ENCODE measurements at places on chromosomes 3 and 15. TPM values are rescaled to one million over a fixed set of nuclear protein-coding genes. Genes with fewer than 3 reads are reported as not detected.

DNA sequence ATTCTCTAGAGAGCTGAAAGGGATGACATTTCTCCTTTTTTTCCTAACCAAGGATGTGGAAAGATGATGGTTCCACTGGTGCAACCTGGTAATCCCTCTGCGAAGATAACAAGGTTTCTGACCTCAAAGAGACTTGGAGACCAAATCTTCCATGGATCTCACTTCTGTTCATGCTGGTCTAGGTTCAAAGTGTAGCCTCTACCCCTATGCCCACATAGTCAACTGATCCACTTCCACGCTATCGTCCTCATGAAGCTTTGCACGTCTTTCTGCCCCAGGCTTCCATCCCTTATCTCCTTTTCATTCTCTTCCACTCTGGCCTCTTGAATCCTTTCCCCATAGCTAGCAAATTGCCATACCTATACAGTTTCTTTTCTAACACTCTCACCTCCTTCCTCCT, 8.8 kb upstream of the MED12L start:
- no peaks in the 10 kb centered on the region for H3K27me3 ChIP-seq
- H3K36me3 ChIP-seq, result no peaks in the 10 kb centered on the region
- no peak overlapping the region for H3K4me3 ChIP-seq
- DNase-seq, result no peak

GRCh38 chr3:28947061-28947460, 333.8 kb upstream of the RBMS3 start:
- no peaks in the 10 kb centered on the region for H3K4me1 ChIP-seq
- no peak overlapping the region for H3K27ac ChIP-seq
- H3K4me3 ChIP-seq, result no peak overlapping the region
- H3K36me3 ChIP-seq, result no peaks in the 10 kb centered on the region
- DNase-seq, result no peak

DNA sequence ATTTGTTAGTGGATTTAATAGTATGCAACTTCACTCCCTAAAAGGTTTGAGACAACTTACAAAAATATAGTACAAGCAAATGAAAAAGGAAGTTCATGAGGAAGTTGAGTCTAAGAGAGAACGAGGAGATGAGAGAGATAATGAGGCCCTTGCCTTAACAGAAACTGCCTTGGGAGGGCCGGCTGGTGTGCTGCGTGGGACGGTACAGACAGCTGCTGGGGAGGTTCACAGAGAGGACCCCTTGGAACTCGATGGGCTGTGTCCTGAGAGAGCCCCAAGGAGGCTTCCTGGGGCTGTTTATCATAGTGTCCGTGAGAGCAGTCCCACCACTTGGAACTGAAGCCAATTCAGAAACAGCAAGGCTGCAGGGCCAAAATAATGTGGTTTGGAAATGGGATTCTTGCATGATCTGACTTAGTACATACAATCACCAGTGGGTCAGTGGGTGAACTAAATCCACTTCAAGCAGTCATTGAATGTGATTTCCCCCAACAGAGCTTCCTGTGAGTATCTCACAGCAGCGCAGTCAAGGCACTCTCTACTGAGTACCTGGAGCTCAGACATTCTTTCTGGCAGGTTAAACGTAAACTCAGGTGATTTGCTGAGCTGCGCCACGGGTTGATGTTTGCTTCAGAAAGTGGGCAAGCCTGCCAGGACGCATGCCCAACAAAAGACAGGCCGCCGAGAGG, 90.8 kb downstream of the CRTC3 start:
- H3K4me3 ChIP-seq, result no peak overlapping the region
- no peak for DNase-seq
- H3K27ac ChIP-seq, result no peak overlapping the region
- no peaks in the 10 kb centered on the region for H3K27me3 ChIP-seq

DNA sequence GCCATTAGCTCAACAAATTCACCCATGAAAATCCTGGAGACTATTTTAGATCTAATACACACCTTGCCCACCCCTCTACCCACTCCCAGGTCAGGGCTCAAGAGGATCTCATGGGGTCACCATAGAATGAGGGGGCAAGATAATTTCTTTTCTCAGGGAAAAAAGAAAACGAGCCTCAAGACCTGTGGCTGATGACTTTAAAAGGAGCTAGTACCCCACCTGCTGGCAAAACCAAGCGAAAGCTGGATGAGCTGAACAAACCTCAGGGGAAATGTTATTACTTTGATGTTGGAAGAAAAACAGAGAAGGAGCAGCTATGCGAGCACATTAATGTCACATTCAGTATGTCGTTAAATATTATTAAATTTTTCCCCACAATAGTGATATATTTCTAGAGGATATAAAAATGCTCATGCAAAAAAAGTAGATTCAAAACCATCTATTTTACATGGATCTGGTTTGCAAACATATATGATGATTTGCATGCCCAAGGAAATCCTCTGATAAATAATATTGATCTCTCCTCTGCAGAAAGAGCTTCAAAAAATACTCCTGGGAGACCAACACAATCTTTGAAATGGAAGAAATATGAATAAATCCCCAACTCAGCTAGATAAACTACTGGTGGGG, 37.7 kb downstream of the PLD1 start:
- H3K36me3 ChIP-seq, result no peaks in the 10 kb centered on the region
- DNase-seq, result peak; percentile 73
- no peaks in the 10 kb centered on the region for H3K27me3 ChIP-seq
- H3K4me1 ChIP-seq, result no peaks in the 10 kb centered on the region
- no peak overlapping the region for H3K4me3 ChIP-seq

- peaks cover 12% of the 10 kb centered on the region for H3K4me1 ChIP-seq
- no peak overlapping the region for H3K4me3 ChIP-seq
- no peak overlapping the region for H3K27ac ChIP-seq
- DNase-seq, result no peak
- H3K27me3 ChIP-seq, result no peaks in the 10 kb centered on the region
These were observed 135.0 kb upstream of the DPH6 start for GRCh38 chr15:35680951-35681350.

- H3K27ac ChIP-seq, result no peak overlapping the region
- H3K27me3 ChIP-seq, result no peaks in the 10 kb centered on the region
- DNase-seq, result no peak
- no peak overlapping the region for H3K4me3 ChIP-seq
These were observed 4.5 kb upstream of the USP19 start for GRCh38 chr3:49124991-49125670.

DNA sequence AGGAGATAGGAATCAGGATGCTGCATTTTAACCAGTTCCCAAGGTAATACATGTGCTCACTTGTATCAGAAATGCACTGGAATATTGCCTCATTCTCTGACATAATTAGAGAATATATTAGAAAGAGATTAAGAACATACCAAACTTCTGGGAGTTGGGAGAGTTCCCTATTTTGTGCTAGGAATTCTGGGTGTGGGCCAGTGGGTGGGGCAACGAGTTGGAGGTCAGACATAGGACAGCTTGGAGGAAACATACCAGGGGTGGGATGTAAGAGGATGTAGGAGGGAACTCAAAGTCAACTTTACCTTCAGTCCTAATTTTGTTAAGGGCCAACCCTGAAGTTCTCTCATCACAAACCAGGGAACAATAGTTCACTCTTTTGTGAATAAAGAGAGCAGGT, 83.6 kb downstream of the SLC7A14 start:
- H3K27ac ChIP-seq, result no peak overlapping the region
- H3K27me3 ChIP-seq, result no peaks in the 10 kb centered on the region
- DNase-seq, result no peak
- no peaks in the 10 kb centered on the region for H3K36me3 ChIP-seq
- H3K4me3 ChIP-seq, result no peak overlapping the region

GRCh38 chr3:122921791-122922651, 105.5 kb downstream of the SEMA5B start:
- peak overlapping the region; percentile 48 for H3K4me3 ChIP-seq
- H3K36me3 ChIP-seq, result no peaks in the 10 kb centered on the region
- peaks cover 35% of the 10 kb centered on the region for H3K27me3 ChIP-seq
- DNase-seq, result peak; percentile 78

DNA sequence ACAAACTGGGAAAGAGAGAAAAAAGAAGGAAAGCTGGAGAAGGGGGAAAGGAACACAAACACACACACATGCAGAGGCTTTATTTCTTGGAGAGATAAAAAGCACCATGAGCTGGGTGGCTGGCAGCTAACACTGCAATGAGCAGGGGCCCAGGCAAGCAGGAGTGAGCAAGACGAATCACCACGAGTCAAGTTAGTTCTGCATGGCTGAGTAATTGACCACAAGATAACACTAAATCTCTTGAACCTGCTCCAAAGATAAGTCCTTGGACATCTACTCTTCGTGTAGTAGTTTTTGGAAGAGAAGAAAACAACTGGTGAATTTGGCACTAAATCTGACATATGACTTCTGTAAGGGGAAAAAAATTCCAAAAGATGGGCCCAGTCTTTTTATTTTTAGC, 100.9 kb downstream of the MYO5A start:
- H3K36me3 ChIP-seq, result no peaks in the 10 kb centered on the region
- H3K27ac ChIP-seq, result no peak overlapping the region
- DNase-seq, result peak; percentile 53
- no peaks in the 10 kb centered on the region for H3K27me3 ChIP-seq
- H3K4me1 ChIP-seq, result peaks cover 3% of the 10 kb centered on the region

DNA sequence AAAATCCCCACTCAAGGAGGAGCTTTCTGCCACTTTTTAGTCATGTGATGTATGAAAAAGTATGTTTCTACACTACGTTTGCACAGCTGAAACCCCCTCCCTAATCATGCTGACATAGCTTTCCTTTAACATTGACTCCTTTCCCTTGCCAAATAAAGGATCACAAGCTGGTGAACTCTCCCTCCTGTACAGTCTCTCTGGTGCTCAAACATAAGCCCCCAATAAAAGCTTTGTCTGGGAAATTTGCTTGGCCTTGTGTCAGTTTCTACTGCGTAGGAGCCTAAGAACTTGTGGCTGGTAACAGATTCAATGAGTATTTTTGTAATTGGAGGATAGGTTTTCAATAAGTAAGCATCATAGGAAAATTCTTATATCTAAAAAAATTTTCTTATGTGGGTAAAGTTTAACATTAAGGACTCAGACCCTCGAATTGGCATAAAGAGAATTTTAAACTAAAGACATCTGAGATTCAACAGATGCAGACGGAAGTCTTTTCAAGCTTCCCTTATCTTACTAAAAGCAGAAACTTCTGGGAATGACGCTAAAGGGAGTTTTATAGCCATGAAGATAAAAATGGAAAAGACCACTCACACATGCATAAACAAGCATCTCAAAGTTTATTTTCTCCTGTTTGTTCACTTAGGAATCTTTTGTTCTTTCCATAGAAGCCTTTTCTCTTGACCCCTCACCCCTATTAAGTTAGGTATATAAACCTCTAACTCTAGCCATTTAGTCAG, 44.1 kb upstream of the P2RY1 start:
- H3K27me3 ChIP-seq, result no peaks in the 10 kb centered on the region
- no peak overlapping the region for H3K27ac ChIP-seq
- H3K36me3 ChIP-seq, result no peaks in the 10 kb centered on the region
- H3K4me1 ChIP-seq, result no peaks in the 10 kb centered on the region

GRCh38 chr15:64749999-64750657, 25.3 kb downstream of the RBPMS2 start:
- H3K27me3 ChIP-seq, result no peaks in the 10 kb centered on the region
- H3K27ac ChIP-seq, result no peak overlapping the region
- peaks cover 7% of the 10 kb centered on the region for H3K4me1 ChIP-seq

- H3K4me1 ChIP-seq, result peaks cover 53% of the 10 kb centered on the region
- H3K4me3 ChIP-seq, result no peak within 1 kb of the TSS
- no peak within 1 kb of the TSS for H3K27ac ChIP-seq
- peaks cover 6% of the 10 kb centered on the region for H3K27me3 ChIP-seq
These were observed at the start of gene FAM107A for GRCh38 chr3:58577269-58577821. TSS of gene FAM107A (minus strand) at chr3:58577391. CDS start at chr3:58569860, 7,531 bp downstream.

DNA sequence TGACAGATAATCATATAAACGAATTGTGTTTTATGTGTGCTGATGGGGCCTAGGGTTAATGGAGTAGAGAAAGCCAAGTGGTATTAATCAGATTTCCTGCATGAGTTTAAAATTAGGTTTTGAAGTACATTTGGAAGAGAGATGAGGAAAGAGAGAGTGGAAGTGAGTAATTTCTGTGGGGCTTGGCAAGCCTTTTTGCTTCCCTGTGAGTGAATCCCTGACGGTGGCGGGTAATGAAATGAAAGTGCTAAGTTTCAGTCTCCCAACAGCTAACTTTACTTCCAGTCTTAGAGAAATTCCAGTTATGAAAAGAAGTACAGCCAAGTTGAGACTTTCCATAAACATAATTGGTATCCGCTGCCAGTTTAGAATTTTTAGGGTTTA, 139.4 kb downstream of the BBX start:
- peak overlapping the region; percentile 2 for H3K27ac ChIP-seq
- no peak overlapping the region for H3K4me3 ChIP-seq
- H3K4me1 ChIP-seq, result peaks cover 17% of the 10 kb centered on the region
- H3K36me3 ChIP-seq, result no peaks in the 10 kb centered on the region
- H3K27me3 ChIP-seq, result no peaks in the 10 kb centered on the region

DNA sequence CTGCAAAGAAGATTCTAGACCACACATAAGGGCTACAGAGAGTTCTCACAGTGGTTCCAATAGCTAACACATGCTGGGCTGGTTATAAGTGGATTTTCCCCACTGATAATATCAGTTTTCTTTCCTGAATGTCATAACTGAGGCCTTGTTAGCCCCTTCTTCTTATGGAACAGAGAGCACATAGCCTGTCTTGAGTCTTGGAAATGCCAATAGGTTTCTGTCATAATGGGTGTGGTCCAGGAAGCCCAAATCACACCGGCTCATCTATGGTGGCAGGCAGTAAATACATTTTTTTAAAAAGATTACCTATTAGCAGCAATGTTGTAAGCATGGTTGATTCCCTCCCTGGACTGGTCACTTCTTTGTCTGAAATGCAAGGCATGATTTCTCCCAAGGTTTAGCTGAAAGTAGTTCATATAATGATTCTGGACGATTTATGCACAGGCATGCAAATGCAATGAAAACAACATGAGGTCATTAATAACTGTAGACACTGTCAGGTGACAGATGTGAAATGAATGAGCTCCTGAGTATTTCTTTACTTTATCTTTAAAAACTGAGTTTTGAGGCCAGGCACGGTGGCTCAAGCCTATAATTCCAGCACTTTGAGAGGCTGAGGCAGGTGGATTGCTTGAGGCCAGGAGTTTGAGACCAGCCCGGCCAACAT, 67.2 kb upstream of the ATP2C1 start:
- H3K4me1 ChIP-seq, result peaks cover 18% of the 10 kb centered on the region
- no peak for DNase-seq
- H3K36me3 ChIP-seq, result no peaks in the 10 kb centered on the region
- no peak overlapping the region for H3K27ac ChIP-seq
- no peaks in the 10 kb centered on the region for H3K27me3 ChIP-seq

GRCh38 chr3:108221393-108221792, 831 bp downstream of the IFT57 start:
- H3K4me1 ChIP-seq, result peaks cover 44% of the 10 kb centered on the region
- H3K4me3 ChIP-seq, result peak overlapping the region; percentile 71
- peaks cover 5% of the 10 kb centered on the region for H3K36me3 ChIP-seq
- no peak overlapping the region for H3K27ac ChIP-seq
- H3K27me3 ChIP-seq, result no peaks in the 10 kb centered on the region
- DNase-seq, result peak; percentile 12

GRCh38 chr15:89656116-89656815, 999 bp upstream of the KIF7 start:
- DNase-seq, result no peak
- H3K4me1 ChIP-seq, result peaks cover 3% of the 10 kb centered on the region
- H3K36me3 ChIP-seq, result no peaks in the 10 kb centered on the region
- H3K27me3 ChIP-seq, result peaks cover 25% of the 10 kb centered on the region

The ATP10A gene
- total RNA-seq, result 0.59 TPM

The SEMA5B gene
- 10.1 TPM for total RNA-seq

The ITIH1 gene
- total RNA-seq, result not detected

The HIGD2B gene
- total RNA-seq, result not detected

The IL17RC gene
- 3.1 TPM for total RNA-seq

The P2RY1 gene
- total RNA-seq, result 3.9 TPM
